ENCODE measurements at places on chromosomes 7 and 10. TPM values are rescaled to one million over a fixed set of nuclear protein-coding genes. Genes with fewer than 3 reads are reported as not detected.

DNA sequence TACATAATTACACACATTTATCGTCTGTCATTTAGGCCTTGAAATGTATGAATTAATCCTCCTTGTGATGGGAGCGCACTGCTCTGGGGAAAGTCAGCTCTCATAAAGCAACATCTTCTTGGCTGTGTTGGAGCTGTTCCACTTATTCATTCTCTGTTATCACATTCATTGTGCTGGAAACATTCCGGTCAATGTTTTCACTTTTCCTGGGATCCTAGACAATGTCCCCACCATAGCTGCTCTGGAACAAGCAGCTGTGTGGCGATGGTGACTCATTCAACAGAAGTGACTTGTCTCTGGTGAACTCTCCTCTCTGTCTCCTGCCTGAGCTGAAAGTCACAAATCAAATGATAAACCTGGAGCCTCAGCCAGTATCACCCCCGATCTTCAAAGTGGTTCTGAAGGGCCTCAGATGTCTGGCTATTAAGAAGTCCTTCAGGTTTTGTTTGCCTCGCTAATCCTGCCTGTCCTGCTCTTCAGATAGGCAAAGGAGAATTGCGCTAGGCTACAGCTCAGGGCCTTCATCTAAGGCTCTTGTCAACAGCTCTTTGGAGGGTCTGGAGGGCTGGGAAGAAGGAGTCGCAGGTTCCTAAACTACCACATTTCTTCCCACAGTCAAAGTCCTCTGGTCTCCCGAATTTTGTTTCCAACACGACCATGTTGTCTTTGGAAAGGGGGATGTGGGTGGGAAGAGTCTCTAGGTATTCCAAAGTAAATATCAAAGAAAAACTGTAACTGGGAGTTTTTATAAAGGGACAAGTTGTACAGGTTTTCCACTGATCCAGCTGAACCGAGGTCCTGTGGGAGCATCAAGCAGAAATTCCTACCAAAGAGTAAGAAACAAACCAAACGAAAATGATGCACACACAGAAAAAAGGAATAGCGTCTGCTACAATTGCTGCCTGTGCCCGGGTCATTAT, 29.3 kb downstream of the KLF6 start:
- no peaks in the 10 kb centered on the region for H3K27me3 ChIP-seq
- no peak overlapping the region for H3K27ac ChIP-seq
- DNase-seq, result peak; percentile 47
- H3K36me3 ChIP-seq, result no peaks in the 10 kb centered on the region
- H3K4me3 ChIP-seq, result no peak overlapping the region

- H3K27me3 ChIP-seq, result no peaks in the 10 kb centered on the region
- no peak overlapping the region for H3K27ac ChIP-seq
- H3K4me3 ChIP-seq, result no peak overlapping the region
These were observed 21.9 kb downstream of the NAPEPLD start for GRCh38 chr7:103127006-103127405.

DNA sequence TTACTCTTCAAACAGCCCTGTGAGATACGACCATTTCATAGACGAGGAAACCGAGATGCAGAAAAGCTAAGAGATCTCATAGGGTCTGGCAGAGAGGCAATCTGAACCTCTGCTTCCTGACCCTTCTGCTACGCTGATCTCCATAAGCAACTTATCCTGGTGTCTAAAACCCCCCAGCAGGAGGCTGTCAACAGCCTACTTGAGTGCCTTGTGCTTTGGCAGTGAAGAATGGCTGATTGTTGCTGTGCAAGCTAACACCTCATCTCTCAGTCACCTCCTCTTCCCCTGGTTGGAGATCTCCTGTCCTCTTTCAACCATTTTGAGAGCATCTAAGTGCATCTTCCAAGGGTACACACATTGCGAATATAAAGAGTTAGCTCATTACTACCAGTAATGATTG, 86.2 kb downstream of the AOAH start:
- peaks cover 9% of the 10 kb centered on the region for H3K4me1 ChIP-seq
- H3K27ac ChIP-seq, result no peak overlapping the region
- DNase-seq, result peak; percentile 77
- H3K4me3 ChIP-seq, result no peak overlapping the region
- H3K27me3 ChIP-seq, result no peaks in the 10 kb centered on the region
- no peaks in the 10 kb centered on the region for H3K36me3 ChIP-seq

DNA sequence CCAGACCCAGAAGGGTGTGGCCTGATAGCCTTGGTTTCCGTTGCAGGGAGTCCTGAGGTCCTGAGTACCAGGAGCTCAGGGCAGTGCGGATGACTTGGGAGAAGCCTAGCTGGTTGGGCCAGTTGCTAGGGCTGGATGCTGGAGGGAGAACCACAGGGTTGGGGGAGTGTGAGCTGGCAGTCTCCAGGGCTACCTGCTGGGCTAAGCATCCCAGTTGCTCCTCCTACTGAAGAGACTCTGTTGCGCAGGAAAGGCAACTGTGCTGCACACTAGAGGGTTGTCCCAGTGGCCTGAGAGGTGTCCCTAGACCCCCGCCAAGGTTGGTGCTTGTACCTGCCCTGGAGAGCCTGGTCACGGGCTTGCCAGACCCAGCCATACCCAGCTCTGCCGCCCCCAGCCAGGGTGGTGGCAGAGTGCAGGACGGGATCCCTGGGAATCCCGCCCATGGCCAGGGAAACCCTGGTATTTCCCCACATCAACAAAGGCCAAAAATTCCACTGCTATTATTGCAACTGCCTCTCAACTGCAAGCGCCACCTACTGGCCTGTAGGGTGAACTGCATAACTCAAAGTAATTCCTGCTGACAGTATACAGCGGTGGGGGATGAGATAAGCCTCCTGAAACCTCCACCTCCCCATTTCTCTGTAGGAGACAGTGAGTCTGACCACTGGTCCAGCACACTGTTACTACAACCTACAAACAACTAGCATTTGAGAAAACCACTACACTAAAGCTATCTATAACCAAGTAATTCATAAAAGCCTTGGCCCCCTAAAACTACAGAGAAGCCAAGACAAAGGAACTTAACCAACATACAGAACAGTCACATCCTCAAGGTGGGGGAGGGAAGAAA, 67.6 kb upstream of the DDC start:
- H3K4me3 ChIP-seq, result no peak overlapping the region
- H3K27me3 ChIP-seq, result no peaks in the 10 kb centered on the region
- H3K4me1 ChIP-seq, result no peaks in the 10 kb centered on the region
- peak; percentile 89 for DNase-seq

GRCh38 chr10:80131499-80131901, 1.0 kb upstream of the PLAC9 start:
- peaks cover 13% of the 10 kb centered on the region for H3K27me3 ChIP-seq
- no peaks in the 10 kb centered on the region for H3K4me1 ChIP-seq
- H3K27ac ChIP-seq, result no peak overlapping the region

The IFIT1B gene
- total RNA-seq, result not detected

The EVX1 gene
- 0.28 TPM for total RNA-seq

The HOXA5 gene
- not detected for total RNA-seq

Measured in endodermal cell (in vitro differentiated cells).